ENCODE measurements at places on chromosomes 12 and 14.

- DNase-seq = no peak
These were observed 60.3 kb downstream of the DACT1 start for GRCh38 chr14:58697930-58698642.

DNA sequence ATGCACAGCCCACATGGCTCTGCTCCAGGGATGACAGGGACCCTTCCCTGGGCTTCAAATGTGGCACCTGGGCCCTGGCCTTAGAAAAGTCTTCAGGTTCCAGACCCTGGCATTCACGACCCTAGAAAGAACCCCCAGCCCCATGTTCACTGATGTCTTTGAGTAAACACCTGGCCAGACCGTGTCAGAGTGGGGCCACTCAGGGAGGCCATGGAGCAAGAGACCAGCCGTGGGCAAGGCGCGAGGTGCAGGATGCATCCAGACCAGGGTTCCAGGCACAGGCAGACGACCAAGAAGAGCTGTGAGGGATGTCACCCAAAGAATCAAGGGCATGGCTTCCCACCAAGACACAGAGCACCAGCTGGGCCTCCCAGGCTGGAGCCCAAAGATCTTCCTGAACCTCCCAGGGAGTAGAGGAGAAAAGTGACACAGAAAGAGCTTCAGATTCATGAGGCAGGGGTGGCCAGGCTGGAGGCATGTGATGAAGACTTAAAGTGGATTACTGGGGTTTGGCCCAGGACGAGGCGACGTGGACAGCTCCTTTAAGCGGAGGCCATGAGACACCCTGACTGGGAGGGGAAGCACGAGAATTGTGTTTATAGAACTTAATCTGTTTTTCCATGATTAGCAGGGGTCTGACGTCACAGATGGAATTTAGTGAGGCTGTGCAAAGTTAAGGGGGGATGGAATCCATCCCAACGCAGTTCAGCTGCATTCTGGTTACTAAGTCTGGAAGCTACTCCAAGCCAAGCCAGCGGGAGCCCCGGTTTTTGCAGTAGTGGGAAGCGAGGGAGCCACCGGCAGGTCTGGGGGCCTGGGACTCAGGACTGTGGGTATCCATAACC is 61.6 kb downstream of the ARL6IP4 start:
- peak; percentile 52 for DNase-seq

DNA sequence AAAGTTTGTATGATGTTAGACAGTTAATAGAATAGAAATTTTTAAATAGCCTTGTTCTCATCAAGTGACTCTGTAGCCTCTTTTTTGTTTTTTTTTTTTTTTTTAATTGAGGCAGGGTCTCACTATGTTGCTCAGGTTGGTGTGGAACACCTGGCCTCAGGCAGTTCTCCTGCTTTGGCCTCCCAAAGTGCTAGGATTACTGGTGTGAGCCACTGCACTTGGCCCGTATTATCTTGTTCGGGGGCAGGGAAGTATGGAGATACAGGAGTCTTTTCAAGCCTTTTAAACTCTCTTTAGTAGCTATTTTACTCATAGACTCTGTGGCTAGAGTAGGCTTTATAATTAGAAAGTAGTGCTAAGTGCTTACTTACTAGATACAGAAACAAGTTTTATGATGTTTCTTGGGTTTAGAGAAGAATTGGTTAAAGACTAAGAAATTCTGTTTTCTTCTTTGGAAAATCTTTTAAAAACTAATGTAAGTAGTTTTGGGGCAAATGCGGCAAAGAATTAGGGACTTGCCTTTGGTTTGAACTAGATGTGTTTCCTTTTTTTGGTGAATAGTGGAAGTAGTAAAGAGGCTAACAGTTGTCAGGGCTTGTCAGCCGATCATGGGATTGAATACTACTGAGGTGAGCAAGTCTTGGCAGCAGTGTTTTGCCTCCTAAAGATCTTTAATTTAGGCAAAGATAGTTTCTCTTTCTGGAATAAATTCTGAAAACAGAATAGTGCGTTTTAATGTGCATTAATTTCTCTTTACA is 31.3 kb downstream of the FBXO34 start:
- no peak for DNase-seq

GRCh38 chr12:69733638-69734037 is 5.0 kb upstream of the RAB3IP start:
- DNase-seq = no peak

- no peak for DNase-seq
These were observed 65.6 kb upstream of the USP15 start for GRCh38 chr12:62194616-62195015.

GRCh38 chr14:77889971-77890442 is 90.1 kb downstream of the ADCK1 start:
- DNase-seq = no peak

DNA sequence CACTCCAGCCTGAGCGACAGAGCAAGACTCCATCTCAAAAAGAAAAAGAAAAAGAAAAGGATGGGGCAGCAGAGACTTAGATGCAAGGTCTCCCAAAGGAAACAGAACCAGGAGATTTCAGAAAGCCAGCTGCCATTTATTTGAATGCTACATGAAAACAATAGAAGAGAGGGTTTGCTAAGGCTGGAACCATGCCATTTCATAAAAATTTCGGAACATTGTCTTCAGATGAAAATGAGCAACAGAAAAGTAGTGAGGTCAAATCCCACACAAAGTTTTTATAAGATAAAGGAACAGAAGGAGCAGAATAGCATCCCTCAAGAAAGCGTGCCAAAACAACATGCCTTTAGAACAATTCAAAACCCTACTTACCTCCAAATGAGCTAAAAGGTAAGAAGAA is 175.3 kb downstream of the ETV6 start:
- DNase-seq = no peak

- DNase-seq = no peak
These were observed 17.3 kb upstream of the DNAH10 start for GRCh38 chr12:123744836-123745235.

DNA sequence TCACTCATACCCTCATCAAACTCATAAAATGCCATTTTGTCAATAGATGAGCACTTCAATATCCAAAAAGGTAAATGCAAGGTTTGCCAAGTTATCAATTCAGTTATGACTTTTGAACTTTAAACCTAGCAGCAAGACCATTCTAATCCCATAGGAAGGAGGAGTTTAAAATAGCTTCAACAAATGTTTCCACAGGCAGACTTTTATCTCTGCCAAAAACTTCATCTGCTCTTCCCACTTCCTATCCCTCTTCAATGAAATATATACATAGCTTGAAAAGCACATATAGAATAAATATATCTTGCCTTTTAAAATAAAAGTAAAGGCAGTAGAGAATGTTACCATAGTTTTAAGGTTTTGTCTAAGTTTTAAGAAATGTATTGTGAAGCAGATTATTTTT is 1749.1 kb upstream of the SEL1L start:
- no peak for DNase-seq

DNA sequence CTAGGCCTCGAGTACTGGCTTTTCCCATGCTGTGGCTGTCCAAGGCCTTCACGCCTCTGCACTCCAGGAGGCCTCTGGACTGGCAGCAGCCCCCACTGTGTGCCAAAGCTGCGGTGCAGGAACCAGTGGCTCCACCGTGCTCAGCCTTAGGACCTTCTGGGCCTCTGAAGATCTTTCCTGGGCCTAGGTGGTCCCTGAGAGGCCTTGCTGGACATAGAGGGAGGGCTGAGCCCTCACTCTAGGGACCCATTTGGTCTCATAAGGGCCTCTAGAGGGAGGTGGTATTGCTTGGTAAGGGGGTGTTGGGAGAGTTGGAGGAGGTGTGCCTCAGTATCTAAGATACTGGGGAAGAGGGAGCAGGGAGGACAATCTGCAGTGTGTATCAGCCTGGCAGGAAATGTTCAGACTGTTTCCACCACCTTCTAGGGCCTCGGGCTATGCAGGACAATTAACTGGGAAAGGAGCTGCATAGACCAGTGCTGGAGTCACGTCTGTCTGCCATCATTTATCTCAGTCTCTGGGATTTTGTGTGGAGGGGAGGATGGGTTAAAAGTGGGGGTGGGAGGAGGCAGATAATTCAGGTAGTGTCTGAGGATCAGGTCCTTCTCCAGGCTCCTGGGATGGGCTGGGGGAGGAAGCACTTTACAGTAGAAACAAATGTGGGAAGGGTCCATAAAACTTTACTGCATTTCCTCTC is 2.9 kb downstream of the HOXC5 start:
- peak; percentile 16 for DNase-seq

- DNase-seq = no peak
These were observed 54.9 kb downstream of the PLEKHG7 start for GRCh38 chr12:92757597-92758121.

- no peak for DNase-seq
These were observed 50.7 kb upstream of the KCNC2 start for GRCh38 chr12:75260316-75260715.

DNA sequence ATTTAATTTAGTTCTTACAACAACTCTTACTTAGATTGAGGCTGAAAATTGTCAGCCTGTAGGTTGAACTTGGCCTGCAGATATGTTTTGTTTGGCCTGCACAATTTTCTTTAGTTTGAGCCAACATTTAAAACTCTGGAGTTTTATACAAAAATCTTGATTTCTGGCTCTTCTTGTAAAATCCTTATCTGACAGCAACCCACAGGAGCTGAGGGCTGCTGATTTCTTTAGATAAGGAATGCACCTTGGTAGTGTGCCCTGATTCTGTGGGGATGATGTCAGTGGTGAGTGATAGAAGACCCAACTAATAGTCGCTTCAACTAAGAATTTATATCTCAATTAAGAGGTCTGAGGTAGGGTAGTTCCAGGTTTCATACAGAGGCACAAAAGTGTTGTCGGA is 49.5 kb downstream of the SOCS2 start:
- DNase-seq = no peak

DNA sequence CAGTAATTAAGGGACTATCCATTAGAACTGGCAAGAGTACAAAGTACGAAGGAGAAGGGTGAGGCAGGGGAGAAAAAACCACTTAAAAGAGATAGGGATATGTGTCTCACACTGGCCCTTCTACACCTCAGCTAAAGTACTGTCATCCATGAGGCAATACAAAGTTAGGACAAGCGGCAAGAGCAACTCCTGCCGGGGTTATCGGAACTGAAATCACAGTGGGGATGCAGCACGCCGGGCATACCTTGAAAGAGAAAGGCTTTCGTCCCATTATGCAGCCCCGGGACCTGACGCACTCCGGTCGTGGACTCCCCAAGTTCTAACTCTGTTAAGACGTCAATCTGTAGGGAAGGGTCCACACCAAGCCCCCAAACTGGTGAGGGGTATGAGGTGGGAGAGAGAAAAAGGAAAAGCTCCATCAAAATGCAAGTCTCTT is 1.1 kb downstream of the NELL2 start:
- no peak for DNase-seq

DNA sequence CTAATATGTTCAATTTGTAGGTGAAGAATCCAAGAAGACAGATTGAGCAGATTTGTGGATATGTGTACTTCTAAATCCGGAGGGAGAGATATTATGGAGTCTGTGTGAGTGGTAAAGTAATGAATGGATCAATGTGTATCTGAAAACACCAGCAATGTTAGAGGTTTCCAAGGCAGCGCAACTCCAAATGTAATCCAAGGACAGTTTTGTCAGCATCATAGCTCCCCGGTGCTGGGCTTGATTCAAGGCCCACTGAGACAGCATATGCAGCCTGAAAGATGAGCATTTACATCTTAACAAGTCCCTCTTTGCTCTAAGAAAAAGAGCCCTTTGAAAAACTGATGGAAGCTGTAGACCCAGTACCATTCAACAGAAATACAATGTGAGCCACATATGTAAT is 38.3 kb upstream of the FRMD6 start:
- DNase-seq = no peak

DNA sequence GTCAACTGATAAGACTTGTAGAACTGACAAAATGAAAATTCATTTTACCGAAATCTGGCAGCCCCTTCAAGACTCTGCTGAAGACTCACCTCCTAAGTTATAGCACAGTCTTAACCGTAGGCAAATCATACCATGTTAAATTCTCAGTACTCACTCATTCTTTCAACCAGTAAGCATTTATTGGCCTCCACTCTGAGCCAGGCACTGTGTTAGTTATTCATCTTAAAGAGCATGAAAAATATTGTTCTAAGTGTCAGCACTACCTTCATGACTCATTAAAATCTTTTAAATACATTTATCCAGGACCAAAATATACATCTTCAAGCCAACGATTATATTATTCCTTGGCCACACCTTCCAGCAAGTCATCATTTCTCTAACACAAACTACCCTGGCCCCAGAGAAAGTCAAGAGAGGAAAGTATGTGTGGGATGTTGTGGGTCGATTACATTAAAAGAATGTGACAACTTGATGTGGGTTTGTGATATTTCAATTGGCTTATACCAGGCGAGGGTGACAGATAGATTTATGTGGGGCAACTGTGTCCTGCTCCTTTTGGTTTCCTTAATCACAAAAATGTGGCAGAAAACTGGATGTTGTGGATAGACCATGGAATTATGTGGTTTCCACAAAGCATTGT is 55.0 kb downstream of the TMEM30B start:
- no peak for DNase-seq

DNA sequence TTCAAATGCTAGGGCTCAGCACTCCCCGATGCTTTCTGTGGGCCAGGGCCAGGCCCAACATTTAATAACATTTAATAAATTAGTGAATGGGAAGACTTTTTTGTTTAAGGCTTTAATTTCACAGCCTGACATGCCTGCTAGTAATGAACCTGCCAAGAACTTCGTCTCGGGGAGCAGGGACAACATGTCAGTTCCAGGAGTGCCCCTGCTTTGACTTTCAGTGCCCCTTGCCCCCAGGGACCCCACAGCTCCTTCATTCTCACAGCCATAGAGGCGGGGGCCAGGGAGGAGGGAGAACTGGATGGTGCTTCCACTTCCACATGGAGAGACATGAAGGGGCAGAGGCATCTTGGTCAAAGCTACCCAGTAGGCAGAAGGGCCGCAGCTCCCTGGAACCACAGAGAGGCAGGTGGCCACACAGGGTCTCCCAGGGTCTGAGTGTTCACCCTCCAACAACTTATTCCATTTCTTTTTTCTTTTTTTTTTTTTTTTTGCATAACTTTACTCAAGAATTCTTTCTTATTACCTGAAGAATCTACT is 66.0 kb upstream of the DDX11 start:
- DNase-seq = peak; percentile 5

DNA sequence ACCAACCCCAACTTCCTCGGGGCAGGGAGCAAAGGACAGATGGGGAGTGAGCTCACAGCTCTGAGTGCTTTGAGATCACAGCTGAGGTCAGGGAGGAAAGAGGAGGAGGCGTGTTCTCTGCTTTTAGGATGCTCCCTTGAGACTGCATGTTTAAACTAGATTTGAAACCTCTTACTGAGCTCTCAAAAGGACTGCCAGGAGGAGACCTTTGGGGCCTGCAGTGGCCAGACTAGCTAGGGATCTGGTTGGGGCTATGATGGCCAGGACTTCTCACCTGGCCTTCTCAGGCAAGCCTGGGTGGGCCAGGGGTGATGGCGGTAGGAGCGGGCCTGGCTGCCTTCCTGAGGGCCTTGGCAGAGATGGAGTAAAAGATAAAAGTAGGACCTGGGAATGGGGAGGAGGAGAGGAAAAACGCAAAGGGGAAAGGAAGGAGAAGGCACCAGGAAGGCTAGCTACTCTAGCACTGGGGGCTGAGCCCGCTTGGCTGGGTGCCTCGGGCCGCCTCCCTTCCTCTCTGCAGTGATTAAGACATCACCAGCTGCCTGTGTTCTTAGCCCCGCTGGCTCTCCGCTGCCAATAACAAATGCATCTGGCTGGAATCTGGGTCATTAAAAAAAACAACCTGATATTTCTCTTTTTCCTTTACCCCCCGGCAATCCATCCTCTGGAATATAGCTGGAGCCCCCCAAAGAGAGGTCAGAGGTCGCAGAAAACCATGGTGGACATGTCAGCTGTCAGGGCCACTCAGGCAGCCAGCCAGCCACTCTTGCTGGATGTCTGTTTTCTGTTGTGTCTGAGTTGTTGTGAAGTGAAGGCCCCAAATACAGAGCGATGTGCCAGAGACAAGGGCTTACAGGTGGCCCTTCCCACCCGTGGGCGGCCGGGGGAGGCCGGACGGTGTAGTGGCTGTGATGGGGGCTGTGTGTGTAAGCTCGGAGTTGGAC is 141.3 kb downstream of the TSPAN9 start:
- peak; percentile 73 for DNase-seq

- DNase-seq = no peak
These were observed 469.5 kb downstream of the VRK1 start for GRCh38 chr14:97266653-97267052.

Data from femur (tissue), 1 donor.